ENCODE measurements at places on chromosomes 1 and 21. TPM values are rescaled to one million over a fixed set of nuclear protein-coding genes. Genes with fewer than 3 reads are reported as not detected.

- no peaks in the 10 kb centered on the region for H3K36me3 ChIP-seq
- H3K27ac ChIP-seq: no peak overlapping the region
- H3K27me3 ChIP-seq: no peaks in the 10 kb centered on the region
Measured at GRCh38 chr1:41098730-41099460, 77.4 kb upstream of the SLFNL1 start.

Gene FCGR2B
- total RNA-seq: not detected

- H3K27me3 ChIP-seq: peaks cover 9% of the 10 kb centered on the region
- H3K4me1 ChIP-seq: peaks cover 32% of the 10 kb centered on the region
- H3K4me3 ChIP-seq: peak overlapping the region; percentile 32
- peak; percentile 67 for DNase-seq
- peaks cover 3% of the 10 kb centered on the region for H3K36me3 ChIP-seq
- peak overlapping the region; percentile 28 for H3K27ac ChIP-seq
Measured at GRCh38 chr1:9825093-9826074, 1.6 kb upstream of the CLSTN1 start.

DNA sequence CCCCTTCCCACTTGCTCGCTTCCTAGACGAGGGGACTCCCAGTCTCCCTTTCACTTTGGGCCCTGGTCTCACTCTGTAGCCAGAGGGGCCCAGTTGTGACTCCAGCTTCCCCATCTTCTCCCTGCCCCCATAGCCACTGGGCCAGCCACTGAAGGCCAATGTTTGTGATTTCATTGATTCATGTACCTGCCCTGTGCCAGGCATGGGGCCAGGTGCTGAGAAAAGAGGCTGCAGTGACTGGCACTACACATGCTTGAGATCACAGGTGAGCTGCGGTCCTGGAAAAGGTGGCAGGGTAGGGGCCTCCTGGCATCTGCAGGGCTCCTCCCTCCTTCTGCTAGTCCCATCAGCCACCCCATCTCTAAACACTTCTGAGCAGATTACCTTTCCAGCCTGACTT is 345.3 kb upstream of the VAMP3 start:
- H3K27ac ChIP-seq: no peak overlapping the region
- H3K27me3 ChIP-seq: no peaks in the 10 kb centered on the region
- H3K4me3 ChIP-seq: no peak overlapping the region
- H3K4me1 ChIP-seq: no peaks in the 10 kb centered on the region

DNA sequence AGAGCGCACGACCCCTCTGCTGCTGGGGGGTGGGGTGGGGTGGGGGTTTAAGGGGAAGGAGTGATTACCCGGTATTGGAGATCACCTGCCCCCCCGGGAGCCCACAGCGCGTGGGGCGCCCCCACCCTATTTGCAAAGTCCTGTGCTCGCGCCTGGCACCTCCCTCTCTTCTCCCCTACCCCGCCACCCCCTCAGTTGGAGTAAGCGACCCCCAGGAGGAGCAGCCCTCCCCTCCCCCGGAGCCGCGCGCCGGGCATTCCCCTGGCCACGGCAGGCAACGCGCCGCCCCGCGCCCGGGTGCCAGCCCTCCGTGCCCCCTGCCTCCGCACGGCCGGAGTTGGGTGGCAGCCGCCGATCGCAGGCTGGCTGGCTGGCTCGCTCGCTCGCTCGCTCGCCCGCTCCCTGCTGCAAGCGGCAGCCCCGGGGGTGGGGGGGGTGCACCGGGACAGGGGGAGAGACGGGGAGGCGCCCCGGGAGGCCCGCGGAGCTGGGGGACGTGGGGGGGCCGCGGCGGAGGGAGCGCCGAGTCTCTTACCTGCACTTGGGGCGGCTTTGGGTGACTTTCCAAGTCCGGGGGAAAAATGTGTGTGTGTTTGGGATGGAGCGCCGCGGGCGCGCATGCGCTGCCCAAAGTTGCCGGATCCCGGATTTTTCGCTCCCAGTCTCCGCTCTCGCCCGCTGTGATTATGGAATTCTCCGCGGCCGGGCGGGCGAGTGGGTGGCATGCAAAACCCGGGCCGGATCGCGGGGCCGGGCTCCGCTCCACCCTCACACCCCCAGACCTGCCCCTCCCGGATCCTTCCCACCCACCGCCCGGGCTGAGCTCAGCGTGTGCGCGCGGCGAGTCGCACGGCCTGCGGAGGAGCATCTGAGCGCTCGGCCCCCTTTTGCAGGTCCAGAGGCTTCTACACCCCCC is at the start of gene CASZ1:
TSS of gene CASZ1 (minus strand) at position 618 of the 916 bp plus-strand sequence. CDS start 102,757 bp downstream, outside the sequence.
- peak within 1 kb of the TSS; percentile 44 for H3K4me3 ChIP-seq
- DNase-seq: peak; percentile 24
- peaks cover 52% of the 10 kb centered on the region for H3K27me3 ChIP-seq
- no peaks in the 10 kb centered on the region for H3K36me3 ChIP-seq
- H3K4me1 ChIP-seq: peaks cover 11% of the 10 kb centered on the region

GRCh38 chr1:188372821-188373220 is 1544.1 kb downstream of the PLA2G4A start:
- DNase-seq: no peak
- no peaks in the 10 kb centered on the region for H3K27me3 ChIP-seq
- no peak overlapping the region for H3K4me3 ChIP-seq
- no peaks in the 10 kb centered on the region for H3K36me3 ChIP-seq
- no peaks in the 10 kb centered on the region for H3K4me1 ChIP-seq

DNA sequence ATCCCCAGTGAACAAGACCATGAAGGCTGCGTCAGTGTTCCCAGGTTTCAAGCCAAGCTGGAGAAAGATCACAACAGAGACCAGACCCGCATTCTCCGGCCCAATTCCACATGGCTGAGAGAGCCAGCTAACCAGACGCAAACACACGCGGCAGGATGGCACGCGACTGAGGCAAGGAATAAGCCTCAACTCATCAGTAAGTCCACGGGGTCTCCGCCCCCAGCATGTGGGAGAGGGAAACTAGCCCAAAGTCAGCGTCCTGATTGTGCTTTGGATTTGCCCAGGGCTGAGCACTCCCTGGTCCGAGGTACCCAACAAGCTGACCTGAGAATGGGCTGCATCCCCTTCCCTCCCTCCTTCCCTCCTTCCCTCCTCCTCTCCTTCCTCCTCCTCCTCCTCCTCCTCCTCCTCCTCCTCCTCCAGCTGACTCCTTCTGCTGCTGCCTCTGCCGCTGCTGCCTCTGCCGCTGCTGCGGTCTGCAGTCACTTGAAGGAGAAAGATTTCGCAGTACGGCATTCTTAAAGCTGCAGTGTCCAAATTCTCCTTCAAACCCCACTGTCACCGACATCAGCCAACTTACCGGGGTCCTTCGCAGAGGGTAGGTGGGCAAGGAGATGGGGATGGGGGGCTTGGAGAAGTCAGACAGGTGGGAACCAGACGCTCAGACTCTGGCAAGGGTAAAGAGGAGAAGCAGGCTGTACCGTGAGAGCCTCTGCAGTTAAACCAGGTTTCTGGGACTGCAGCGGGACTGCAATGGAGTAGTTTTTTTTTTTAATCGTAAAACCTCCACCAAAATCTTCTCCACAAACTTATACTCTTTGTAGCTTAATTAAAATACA is 33.0 kb upstream of the H6PD start:
- peaks cover 79% of the 10 kb centered on the region for H3K27me3 ChIP-seq
- H3K36me3 ChIP-seq: no peaks in the 10 kb centered on the region
- H3K27ac ChIP-seq: no peak overlapping the region
- no peak overlapping the region for H3K4me3 ChIP-seq
- H3K4me1 ChIP-seq: peaks cover 31% of the 10 kb centered on the region
- peak; percentile 39 for DNase-seq

DNA sequence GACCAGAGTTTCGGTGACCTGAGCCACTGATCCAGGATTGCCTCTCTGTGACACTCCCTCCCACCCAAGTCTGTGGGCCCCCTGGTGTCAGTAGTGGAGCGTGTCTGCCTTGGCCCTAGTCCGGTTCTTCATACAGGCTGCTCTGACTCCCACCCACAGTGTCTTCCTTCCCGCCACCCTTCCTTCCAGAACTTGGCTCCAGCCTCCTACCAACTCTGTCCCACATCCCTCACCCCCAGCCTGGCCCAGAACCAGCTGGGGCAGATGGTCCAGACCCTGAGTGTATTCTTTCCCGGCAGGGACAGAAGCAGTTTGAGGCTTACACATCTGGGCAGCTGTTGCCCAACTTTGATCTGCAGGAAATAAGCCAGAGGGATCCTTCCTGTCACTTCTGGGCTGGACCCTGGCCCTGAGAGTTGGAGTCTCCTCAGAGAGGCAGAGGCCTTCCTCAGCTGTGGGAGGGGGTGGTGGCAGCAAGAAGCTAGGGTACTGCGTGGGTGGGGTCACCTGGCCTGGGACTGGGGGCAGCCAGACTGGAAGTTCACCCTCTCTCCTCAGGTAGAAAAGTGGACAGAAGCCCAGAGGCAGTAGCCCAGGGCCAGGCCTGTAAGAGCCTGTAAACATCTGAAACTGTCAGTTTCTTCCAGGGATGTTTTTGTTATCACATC is 43.1 kb upstream of the EPS8L3 start:
- H3K27me3 ChIP-seq: no peaks in the 10 kb centered on the region
- H3K36me3 ChIP-seq: no peaks in the 10 kb centered on the region
- no peak for DNase-seq

GRCh38 chr1:181383695-181384094 is 99.6 kb upstream of the CACNA1E start:
- no peak for DNase-seq
- no peak overlapping the region for H3K4me3 ChIP-seq
- no peaks in the 10 kb centered on the region for H3K4me1 ChIP-seq
- no peaks in the 10 kb centered on the region for H3K27me3 ChIP-seq

DNA sequence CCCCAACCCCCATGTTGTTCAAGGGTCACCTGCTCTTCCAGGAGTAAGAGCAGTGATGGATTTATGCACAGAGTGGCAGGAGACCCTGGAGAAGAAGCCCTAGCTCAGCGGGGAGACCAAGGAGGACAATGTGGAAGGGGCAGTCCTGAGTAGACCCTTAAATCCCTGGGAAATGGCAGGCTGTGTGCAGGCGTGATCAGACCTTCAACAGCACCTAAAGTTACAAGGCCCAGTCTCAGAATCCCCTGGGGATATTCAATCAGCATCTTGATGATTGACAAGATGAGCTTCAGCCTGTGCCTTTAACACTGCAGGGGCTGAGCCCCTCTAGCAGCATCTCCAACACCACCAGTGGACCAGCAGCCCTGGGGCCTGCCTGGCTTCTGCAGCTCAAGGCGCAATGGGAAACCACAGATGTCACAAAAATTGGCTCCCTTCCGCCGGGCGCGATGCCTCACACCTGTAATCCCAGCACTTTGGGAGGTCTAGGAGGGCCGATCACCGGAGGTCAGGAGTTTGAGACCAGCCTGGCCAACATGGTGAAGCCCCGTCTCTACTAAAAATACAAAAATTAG is 60.4 kb downstream of the IRF2BP2 start:
- H3K27ac ChIP-seq: no peak overlapping the region
- H3K4me3 ChIP-seq: no peak overlapping the region
- H3K36me3 ChIP-seq: no peaks in the 10 kb centered on the region
- no peak for DNase-seq
- peaks cover 10% of the 10 kb centered on the region for H3K4me1 ChIP-seq
- no peaks in the 10 kb centered on the region for H3K27me3 ChIP-seq

Gene ALG14
- total RNA-seq: 5.3 TPM

GRCh38 chr1:226532553-226532952 is 16.0 kb upstream of the STUM start:
- H3K36me3 ChIP-seq: no peaks in the 10 kb centered on the region
- peaks cover 2% of the 10 kb centered on the region for H3K27me3 ChIP-seq
- DNase-seq: no peak
- no peak overlapping the region for H3K27ac ChIP-seq
- no peak overlapping the region for H3K4me3 ChIP-seq
- no peaks in the 10 kb centered on the region for H3K4me1 ChIP-seq

GRCh38 chr1:228281631-228282328 is 73.9 kb downstream of the OBSCN start:
- no peaks in the 10 kb centered on the region for H3K4me1 ChIP-seq
- no peak for DNase-seq
- no peak overlapping the region for H3K27ac ChIP-seq
- no peak overlapping the region for H3K4me3 ChIP-seq

Gene CFHR1
- not detected for total RNA-seq

Gene TACSTD2
- total RNA-seq: 0.11 TPM

GRCh38 chr1:208551633-208552320 is 307.6 kb upstream of the PLXNA2 start:
- H3K36me3 ChIP-seq: no peaks in the 10 kb centered on the region
- no peak overlapping the region for H3K4me3 ChIP-seq
- H3K27ac ChIP-seq: no peak overlapping the region
- H3K4me1 ChIP-seq: no peaks in the 10 kb centered on the region
- no peak for DNase-seq

Gene HDGF
- total RNA-seq: 358 TPM

GRCh38 chr1:230268371-230269170 is 157.6 kb downstream of the PGBD5 start:
- peak; percentile 22 for DNase-seq
- no peak overlapping the region for H3K4me3 ChIP-seq
- peaks cover 35% of the 10 kb centered on the region for H3K36me3 ChIP-seq
- H3K4me1 ChIP-seq: peaks cover 35% of the 10 kb centered on the region
- H3K27me3 ChIP-seq: no peaks in the 10 kb centered on the region

- no peak overlapping the region for H3K4me3 ChIP-seq
- H3K4me1 ChIP-seq: peaks cover 8% of the 10 kb centered on the region
- H3K36me3 ChIP-seq: no peaks in the 10 kb centered on the region
- DNase-seq: no peak
- H3K27ac ChIP-seq: no peak overlapping the region
- peaks cover 13% of the 10 kb centered on the region for H3K27me3 ChIP-seq
Measured at GRCh38 chr1:161511018-161511755, 5.9 kb downstream of the FCGR2A start.

Gene FOXO6
- not detected for total RNA-seq

DNA sequence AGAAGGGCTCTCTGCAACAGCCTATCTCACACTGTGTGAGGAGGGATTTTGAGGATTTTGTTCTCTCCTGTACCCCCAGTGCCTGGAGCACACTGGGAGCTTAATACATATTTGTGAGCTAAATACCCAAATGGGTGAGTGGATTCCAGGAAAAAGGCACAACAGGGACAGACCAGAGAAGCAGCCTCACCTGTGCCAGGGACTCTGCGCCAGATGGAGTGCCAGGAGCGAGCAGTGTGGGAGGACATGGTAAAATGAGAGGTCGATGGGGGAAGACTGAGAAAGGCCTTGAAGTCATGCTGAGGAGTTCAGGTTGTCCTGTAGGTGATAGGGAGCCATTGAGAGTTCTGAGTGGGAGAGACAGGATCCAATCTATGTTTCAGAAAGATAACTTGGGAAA is 11.0 kb upstream of the KCNA2 start:
- no peaks in the 10 kb centered on the region for H3K36me3 ChIP-seq
- no peaks in the 10 kb centered on the region for H3K27me3 ChIP-seq
- H3K27ac ChIP-seq: no peak overlapping the region
- DNase-seq: no peak

DNA sequence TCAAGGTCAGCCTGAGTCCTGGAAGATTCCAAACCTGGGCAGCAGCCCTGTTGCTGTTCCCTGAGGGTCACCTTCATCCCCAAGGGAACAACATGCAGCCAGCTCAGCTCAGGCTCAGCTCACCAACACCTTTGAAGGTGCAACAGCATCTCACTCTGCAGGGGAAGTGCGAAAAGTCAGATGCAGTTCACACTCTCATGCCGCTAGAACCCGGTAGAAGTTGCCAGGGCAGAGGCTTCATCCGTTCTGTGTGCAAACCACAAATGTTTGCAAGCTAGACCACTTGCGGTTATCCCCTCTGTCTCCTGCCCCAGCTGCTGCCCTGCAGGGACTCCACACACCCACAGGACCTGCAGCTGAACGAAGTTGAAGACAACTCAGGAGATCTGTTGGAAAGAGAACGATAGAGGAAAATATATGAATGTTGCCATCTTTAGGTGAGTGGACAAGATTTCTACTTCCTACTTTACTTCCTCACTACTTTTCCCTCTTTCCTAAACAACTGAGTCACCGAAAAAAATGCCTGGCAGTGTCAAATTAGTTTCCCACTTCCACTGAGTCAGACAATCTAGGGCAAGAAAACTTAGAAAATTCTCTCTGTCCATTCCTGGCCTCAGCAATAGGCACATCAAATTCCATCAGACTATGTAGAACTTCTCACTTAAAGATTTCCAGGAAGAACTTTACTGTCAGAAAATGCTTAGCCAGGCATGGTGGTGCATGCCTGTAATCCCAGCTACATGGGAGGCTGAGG is 1.8 kb upstream of the FCRL6 start:
- no peak overlapping the region for H3K27ac ChIP-seq
- peak; percentile 10 for DNase-seq
- no peak overlapping the region for H3K4me3 ChIP-seq

Data from activated CD4-positive, alpha-beta T cell treated with anti-CD3 and anti-CD28 coated beads for 36 hours (primary cell).